Astrocyte of the hippocampus (primary cell): ENCODE measurements at places on chromosomes 6 and 20.
A peak's percentile ranks its signal among the peaks of the same experiment; 100 is the strongest.

- peak; percentile 15 for DNase-seq
Observed at GRCh38 chr6:166928644-166929541, 27.5 kb downstream of the RNASET2 start.

DNA sequence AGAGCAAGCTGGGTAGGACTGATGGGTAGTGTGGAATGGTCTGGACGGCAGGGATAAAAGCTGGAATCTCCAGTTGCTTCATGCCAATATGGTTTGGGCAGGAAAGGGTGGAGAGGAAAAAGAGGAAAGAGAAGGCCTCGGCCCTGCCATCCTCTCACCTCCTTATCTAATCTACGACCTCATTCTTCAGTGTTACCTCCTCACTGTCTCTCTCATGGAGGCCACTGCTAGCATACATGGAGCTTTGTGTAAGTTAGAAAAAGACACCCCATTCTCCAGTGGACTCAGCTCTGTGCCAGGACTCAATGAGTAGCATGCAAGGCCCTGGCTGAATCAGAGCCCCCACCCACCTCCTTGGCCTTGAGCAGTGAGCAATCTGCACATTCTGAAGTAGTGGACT lies 6.1 kb upstream of the ARID1B start:
- DNase-seq: no peak

DNA sequence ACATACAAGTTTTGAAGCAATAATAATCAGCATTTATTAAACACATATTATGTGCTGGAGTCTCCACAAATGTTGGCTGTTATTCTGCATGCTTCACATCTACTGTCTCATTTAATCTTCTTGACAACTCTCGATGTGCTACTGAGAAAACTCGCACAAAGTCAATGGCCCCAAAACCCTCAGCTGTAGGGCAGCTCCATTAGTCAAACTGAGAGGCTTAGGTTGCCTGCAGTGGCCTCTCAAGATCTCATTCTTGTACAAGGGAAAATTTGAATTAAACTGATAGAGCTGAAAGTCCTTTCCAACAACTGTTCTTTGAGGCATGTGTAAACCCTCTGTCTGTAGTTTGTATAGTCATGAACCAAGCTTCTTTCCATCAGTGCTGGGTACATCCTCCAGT lies 49.8 kb downstream of the MBOAT1 start:
- DNase-seq: no peak

- DNase-seq: peak; percentile 35
Observed at GRCh38 chr6:110949679-110950285, 8.7 kb upstream of the GTF3C6 start.

DNA sequence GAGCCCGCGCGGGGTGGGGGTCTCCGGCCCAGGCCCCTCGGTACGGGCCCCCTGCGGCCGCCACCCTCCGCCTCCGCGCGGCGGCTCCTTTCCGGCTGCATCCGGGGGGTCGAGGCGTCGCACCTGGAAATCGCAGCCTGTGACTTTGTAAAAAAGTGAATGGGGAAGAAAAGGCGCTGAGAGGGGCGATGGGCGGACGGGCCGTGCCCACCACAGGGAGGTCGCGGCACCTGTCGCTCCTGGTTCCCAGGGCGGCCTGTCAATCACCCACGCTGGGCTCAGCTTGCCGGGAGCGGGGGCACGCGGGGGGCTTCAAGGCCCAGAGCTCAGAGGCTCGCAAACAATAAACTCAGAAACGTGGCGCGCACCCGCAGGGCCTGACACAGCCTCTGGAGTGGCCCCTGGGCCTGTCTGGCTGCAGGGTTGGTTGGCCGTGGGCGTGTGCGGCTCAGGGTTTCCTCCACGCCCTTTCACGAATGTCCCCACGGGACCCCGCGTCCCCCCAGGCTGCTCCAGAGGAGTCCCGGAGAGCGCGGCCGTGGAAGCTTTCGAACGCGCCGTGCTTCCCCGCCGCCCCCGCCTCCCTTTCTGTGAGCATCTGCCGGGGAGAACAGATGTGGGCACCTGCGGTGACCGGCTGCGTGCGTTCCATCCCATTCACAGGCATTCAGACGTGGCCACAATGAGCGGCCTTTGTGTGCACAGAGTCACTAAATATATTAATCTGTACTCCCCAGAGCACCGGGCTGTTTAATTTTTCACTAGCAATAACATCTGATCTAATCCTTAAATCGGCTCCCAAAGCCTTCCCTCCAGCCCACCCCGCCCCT lies 6.1 kb upstream of the DLL1 start:
- DNase-seq: peak; percentile 10
